Foreskin fibroblast (primary cell): ENCODE measurements at places on chromosomes 2 and 18.

DNA sequence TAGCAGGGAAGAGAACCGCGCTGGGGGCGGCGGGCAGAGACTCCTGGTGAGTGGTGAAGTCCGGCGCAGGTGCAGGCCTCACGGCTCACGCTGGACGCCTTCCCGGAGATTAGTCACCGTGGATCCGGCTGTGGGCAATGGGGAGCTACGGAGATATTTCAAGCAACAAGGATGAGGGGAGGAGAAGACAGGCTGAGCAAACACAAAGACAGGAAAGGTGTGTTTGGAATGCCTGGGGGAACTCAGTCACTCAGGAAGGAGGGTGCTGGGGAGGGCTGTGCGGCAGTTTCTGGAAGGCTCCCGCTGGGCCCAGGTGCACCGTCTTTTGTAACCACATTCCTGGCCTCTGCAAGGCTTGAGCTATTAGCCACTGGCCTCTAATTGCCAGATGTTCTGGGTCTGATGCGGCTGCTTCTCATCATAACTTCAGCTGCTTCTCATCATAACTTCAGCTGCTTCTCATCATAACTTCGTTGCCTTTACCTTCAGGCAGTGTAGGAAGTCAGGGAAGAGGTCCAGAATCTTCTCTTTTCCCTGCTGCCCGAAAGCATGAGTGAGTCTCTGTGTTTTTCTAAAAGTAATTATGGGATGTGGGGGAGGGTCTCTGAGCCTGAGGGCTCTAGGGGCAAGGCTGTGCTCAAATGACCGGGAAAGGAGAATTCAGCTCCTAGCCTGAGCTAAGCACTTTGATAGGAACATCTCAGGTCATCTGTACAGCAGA is 118.9 kb downstream of the PXDN start:
- peak; percentile 89 for DNase-seq

- DNase-seq, result no peak
Measured at GRCh38 chr2:107393516-107393915, 433.2 kb upstream of the RGPD4 start.

DNA sequence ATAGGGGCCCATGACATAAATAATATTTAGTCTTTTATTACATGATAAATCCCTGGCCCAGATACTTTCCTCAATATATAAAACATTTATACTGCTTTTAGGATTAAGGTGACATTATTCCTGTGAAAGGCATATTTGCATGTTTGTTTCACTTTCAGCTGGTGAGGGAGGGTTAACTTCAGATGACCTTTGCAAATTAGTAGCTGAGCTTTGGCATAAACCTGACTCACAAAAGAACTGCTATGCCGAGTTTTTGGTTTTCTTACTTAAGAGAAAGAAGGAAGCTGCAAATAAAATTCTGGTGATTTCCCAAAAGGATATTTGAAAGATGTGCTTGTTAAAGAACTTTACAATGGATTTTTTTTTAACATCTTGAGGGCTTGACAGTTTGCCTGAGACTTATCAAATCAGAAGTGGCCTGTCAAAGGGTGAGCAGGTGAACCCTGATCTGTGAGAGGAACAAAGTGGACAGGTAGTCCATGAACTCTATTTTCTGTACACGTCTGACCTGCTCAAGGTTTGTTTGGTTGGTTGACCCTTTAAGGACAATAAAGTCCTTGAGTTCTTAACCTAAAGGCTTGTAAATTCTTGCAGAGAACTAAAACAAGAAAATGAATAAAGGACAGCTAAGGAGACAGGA is 93.5 kb downstream of the FAM124B start:
- DNase-seq, result no peak

GRCh38 chr18:79151191-79151590 is 82.0 kb downstream of the ATP9B start:
- no peak for DNase-seq

DNA sequence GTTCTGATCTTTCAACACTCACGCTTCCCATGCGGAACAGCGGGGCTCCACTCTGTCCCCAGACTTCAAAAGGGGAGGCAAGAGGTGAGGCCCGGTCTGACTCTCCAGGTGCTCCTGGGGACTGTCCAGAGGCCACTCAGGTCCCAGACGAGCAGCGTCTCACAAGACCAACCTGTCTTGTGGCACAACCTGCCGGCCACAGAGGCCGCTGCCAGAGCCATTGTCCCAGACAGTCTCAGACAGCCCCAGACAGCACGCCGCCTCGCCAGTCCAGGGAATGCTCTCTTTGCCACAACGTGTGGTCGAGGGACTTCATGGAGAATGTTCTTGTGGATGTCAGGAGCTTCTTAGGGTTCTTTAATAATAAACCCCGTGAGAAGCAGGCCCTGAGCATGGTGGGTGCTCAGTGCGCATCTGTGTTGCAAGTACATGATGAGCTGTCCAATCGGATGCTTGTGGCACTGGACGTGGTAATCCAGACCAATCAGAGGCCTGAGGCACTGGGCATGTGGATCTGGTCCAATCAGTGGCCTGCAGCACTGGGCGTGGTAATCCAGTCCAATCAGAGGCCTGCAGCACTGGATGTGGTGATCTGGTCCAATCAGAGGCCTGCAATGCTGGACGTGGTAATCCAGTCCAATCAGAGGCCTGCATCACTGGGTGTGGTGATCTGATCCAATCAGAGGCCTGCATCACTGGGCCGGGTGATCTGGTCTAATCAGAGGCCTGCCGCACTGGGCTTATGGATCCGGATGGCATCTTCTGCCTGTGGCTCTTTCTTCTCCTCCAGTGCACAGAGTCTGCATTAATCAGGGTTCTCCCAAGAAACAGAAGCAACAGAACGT is 76.4 kb downstream of the TMEM18 start:
- DNase-seq, result no peak

- no peak for DNase-seq
Measured at GRCh38 chr18:48875314-48875941, 75.3 kb downstream of the SMAD7 start.

- DNase-seq, result no peak
Measured at GRCh38 chr2:46241344-46241743, 55.9 kb upstream of the EPAS1 start.

GRCh38 chr2:177260379-177260778 is 4.1 kb downstream of the NFE2L2 start:
- no peak for DNase-seq

GRCh38 chr2:234670052-234670451 is 173.2 kb upstream of the ARL4C start:
- DNase-seq, result peak; percentile 62

GRCh38 chr18:74316257-74317170 is 875 bp downstream of the C18orf63 start:
- DNase-seq, result peak; percentile 74

DNA sequence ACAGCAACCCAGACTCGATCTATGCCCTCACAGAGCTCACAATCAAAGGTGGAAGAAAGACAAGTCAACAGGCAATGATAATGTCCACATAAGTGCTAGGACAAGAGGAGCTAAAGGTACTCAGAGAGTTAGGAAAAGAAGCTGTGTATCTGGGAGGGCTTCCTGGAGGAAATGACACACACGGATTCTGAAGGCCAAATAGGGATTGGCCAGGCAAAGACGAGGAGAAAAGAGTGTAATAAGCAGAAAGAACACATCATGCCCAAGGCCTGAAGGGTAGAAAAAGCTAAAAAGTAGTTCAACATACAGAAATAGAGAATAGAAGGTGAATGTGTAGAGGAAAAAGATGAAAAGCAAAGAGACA is 36.1 kb downstream of the VIT start:
- DNase-seq, result no peak

DNA sequence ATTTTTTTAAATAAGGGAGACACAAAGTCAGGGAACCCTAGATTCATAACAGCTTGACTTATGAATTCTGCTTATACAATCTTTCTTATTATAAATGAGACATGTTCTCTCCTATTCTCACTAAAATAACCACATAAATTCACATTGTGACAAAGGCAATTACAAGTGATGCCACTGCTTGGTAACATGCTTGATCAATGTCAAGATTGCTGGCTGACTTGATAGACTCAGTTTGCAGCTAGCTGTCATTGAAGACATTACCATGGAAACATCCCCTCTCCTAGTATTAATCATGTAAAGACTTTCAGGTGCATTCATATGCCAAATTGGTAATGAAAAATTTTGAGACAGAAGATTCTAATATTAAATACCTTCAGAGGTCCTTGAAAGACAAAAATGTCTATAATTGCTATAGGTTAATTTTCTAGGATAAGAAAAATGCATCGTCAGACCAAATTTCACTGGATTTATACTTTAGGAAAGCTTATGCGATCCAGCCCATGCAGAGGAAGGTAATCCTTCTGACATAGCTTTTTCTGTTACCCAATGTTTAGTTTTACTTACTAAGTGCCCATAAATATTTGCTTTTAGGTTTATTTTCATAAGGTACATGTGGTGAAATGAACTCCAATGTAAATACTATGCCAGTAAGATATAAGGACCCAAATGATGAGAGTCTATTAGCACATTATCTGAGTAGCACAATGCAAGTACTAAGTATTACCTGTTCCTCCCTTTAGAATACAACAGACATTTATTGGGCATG is 32.6 kb upstream of the ENOSF1 start:
- no peak for DNase-seq

DNA sequence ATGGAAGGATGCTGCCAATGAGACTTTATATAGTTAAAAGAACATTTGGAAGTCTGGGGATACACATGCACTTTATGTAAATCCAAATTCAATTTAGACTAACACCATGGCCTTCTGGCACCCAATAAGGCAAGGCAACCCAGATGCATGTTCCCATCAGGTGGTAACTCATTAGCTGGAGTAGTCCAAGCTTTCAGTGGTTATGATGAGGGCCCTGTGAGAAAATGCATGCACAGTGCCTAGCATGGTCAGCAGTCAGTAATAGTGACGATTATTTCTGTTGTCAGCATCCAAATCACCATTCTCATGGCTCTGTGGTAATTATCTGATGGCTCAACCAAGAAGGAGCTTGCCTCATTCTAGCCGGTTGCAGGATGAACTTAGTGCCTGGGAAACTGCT is 70.3 kb upstream of the CTLA4 start:
- DNase-seq, result peak; percentile 18
